HS-27A (cell line): ENCODE measurements at places on chromosomes 16 and 17.

DNA sequence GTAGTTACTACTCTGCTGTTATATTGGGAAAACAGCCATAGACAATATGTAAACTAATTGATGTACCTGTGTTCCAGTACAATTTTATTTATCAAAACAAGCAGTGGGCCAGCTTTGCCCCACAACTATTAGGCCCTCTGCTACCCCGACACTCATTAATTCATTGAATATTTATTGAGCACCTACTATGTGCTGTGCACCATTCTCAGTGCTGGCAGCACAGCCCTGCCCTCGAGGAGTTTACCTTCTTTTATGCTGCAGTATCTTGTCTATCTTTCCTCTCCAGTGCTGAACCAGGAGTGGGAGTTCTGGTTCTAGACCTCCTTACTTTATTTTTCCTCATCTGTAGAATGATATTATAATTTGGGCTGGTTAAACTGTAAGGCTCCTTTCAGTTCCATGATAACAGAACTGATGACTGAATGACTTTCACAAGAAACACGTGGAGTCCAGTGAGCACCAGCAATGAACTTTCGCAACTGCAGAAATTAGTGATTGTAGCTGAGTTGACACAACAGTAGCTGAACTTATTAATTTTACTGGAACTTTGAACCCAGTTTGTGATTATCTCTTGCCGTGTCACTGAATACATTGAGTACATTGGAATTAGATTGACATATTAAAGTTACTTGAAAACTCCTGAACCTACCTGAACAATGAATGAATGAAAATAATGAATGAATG lies 2.4 kb downstream of the GOSR2 start:
- DNase-seq = no peak

GRCh38 chr17:5922476-5922875 lies 147.7 kb upstream of the WSCD1 start:
- DNase-seq = no peak

DNA sequence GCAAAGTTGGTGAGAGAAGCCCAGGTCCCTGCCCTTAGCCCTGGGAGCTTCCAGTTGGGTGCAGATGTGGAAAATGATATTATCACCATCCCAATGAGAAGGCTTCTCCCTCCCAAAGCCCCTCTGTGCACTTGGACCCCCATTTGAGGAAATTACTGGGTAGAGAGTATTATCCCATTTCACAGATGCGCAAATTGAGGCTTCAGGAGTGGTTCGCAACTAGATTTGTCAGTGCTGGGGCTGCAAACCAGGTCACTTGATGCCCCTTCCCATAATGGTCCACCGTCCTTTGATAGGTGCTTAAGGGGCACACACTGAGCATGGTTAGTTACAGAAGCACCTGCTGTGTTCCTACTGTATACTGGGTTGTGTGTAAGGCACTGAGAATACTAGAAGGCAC lies 14.3 kb upstream of the FOXN1 start:
- DNase-seq = no peak

DNA sequence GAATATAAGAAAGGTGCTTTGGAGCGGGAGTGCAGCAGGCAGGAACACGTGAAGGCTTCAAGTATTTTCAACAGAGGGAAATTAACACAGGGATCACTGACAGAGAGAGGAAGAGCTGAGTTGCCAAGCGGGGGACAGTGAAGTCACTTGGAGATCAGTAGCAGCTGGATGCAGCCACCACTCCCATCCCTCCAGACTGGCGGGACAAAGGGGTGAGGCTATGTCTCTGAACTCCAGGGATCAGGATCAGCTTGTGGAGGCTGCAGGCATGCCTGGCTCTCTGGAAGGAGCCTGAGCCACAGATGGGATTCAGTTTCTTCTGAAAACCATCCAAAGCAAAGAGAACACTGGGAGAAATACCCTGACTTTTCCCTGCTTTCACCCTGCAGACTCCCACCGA lies 113.7 kb upstream of the IRX3 start:
- no peak for DNase-seq

GRCh38 chr16:981695-982144 lies at the start of gene SOX8:
TSS of gene SOX8 (plus strand) at chr16:981770. CDS start at chr16:981923, 153 bp downstream.
- DNase-seq = no peak

- DNase-seq = no peak
These were observed 59.8 kb upstream of the SMIM36 start for GRCh38 chr17:55571095-55571494.

- DNase-seq = no peak
These were observed 68.1 kb downstream of the SEC14L1 start for GRCh38 chr17:77208856-77209255.
